ENCODE measurements at places on chromosomes 4 and X.
A peak's percentile ranks its signal among the peaks of the same experiment; 100 is the strongest.

DNA sequence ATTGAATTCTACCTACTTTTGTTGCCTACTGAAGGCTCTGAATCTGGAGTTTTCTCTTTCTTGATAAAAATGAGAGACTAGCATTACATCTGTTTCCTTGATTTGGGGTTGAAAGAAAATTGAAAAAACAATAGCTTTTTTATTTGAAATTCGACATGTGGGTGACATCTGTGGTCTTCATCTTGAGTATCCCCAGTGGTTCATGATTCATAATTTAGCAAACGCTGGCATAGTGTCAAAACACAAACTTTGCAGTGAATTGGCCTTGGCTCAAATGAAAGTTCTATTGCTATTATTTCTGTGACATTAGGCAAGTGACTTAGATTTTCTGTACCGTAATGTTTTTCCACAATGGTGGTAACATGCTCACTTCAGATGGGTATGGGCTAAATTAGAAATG is 747.6 kb downstream of the PCDH7 start:
- no peak for DNase-seq

DNA sequence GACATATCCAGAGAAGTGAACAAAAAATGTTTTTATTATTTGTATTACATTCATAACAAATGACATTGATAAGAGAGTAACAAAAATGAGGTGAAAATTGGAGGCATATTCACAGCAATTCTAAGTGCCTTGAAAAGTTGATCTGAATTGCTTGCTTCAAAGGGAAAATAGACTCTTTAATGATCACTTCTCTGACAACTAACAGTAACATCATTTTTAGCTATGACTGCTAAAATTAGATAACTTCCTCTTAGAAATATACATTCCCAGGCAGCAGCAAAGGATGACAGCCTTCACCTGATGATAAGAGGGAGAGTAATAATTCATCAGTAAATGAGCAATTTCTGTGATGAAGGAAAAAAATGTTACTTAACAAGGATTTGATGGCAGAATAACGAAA is 472.5 kb downstream of the PCDH10 start:
- DNase-seq, result no peak

GRCh38 chr4:151329217-151330007 is 4.0 kb upstream of the SH3D19 start:
- no peak for DNase-seq

GRCh38 chr4:54954656-54955388 is 170.6 kb downstream of the KDR start:
- DNase-seq, result no peak

- no peak for DNase-seq
Measured at GRCh38 chr4:3077796-3078195, 3.3 kb downstream of the HTT start.

GRCh38 chr4:113049421-113050370 is at the start of gene ANK2:
Gene ANK2, plus strand, starts transcription at chr4:113049653. Its CDS starts 76 bp downstream, at chr4:113049729.
- peak; percentile 22 for DNase-seq

DNA sequence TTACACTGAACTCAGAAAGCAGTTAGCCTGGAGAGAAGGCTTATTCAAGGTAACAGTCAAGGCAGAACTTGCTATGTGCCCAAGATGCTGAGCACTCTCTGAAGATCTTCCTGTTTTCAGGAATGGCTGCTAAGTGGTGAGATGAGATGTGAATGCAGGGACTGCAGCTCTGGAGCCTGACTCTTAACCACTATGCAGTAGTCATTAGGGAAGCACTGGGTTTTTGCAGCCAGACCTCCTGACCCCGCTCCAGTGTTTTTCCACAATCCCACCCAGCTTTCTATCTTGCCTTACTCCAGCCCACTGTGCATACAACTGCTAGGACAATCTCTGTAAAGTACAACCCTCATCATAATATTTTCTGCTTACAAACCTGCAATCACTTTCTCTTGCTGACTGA is 95.2 kb upstream of the LNX1 start:
- no peak for DNase-seq

- DNase-seq, result no peak
Measured at GRCh38 chr4:14403132-14403531, 599.1 kb upstream of the CPEB2 start.
